ENCODE measurements at places on chromosomes 1 and 21.

- no peak for DNase-seq
Measured at GRCh38 chr1:230232371-230232771, 165.3 kb downstream of the GALNT2 start.

GRCh38 chr1:15610167-15610566 is 7.1 kb upstream of the DDI2 start:
- DNase-seq = no peak

DNA sequence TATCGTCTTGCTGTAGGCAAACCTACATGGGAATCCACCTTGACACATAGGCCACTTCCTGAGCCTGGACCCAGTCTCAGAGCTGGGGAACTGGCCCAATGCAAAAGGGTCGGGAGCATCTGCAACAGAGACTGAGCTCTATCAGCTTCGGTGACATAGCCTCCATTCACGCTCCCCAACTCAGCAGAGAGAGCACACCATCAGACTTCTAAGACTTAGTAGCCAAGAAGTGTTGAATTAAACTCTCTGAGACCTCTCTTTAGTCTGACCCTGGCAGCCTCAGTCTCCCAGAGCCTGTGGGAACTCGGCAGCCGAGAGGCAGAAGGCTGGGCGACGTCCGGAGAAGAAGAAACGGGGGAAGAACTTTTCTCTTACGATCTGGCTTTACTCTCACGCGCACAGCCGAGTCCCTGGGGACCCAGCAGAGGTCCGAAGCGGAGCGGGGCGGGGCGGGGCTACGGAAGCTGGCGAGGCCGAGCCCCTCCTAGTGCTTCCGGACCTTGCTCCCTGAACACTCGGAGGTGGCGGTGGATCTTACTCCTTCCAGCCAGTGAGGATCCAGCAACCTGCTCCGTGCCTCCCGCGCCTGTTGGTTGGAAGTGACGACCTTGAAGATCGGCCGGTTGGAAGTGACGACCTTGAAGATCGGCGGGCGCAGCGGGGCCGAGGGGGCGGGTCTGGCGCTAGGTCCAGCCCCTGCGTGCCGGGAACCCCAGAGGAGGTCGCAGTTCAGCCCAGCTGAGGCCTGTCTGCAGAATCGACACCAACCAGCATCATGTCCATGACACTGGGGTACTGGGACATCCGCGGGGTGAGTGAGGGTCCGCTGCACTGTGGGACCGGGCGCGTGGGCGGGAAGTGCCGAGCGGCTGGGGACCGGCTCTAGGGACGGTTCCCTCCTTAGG is at the start of gene GSTM4:
Gene GSTM4, plus strand, starts transcription at position 485 of the 905 bp plus-strand sequence. Its CDS starts 291 bp downstream, at position 776.
- no peak for DNase-seq

- no peak for DNase-seq
Measured at GRCh38 chr1:68049941-68050878, at the start of gene DIRAS3. DIRAS3 (minus strand) TSS chr1:68050627; CDS start chr1:68047297, 3,330 bp downstream.

GRCh38 chr1:203305809-203306088 is 430 bp downstream of the BTG2 start:
- no peak for DNase-seq

GRCh38 chr1:166133857-166134256 is 32.9 kb downstream of the FAM78B start:
- no peak for DNase-seq

GRCh38 chr1:239455743-239456142 is 69.4 kb downstream of the CHRM3 start:
- DNase-seq = no peak

DNA sequence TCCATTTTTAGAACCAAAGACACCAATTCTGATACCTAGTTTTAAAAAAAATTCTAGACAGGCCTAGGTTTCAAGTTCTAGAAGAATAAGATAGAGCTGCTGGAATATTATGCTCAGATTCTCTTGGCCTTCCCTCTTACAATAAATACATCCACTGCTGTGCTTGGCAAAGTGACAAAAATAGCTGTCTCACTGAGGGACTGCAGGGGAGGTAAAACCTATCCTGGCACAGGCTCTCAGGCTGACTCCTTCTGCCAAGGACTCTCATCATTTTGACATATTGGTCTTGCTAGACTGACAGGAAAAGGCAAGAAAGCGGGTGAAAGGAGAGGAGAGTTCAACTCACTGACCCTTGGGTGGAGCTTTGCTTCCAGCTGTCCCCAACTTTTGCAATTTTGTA is 197.0 kb upstream of the LHX8 start:
- peak; percentile 4 for DNase-seq

GRCh38 chr1:61498342-61498741 is 226.6 kb downstream of the TM2D1 start:
- DNase-seq = no peak

DNA sequence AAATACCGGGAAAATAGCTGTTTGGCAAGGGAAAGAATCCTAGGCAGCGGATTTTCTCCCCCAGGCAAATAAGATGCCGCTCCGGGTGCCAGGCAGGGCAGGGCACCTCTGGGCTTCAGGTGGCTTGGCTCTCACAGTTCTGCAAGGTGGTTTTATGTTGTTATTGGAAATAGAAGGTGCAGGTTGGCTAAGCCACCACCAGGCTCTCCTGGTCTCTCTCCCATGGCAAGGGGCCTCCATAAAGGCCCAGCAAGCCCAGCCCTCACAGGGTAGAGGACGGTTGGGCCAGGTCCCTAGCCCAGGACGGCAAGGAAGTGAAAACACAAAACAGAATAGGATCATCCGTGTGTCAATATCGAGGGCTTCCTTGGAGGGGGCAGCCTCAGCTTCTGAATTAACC is 37.6 kb upstream of the GPR153 start:
- DNase-seq = no peak

DNA sequence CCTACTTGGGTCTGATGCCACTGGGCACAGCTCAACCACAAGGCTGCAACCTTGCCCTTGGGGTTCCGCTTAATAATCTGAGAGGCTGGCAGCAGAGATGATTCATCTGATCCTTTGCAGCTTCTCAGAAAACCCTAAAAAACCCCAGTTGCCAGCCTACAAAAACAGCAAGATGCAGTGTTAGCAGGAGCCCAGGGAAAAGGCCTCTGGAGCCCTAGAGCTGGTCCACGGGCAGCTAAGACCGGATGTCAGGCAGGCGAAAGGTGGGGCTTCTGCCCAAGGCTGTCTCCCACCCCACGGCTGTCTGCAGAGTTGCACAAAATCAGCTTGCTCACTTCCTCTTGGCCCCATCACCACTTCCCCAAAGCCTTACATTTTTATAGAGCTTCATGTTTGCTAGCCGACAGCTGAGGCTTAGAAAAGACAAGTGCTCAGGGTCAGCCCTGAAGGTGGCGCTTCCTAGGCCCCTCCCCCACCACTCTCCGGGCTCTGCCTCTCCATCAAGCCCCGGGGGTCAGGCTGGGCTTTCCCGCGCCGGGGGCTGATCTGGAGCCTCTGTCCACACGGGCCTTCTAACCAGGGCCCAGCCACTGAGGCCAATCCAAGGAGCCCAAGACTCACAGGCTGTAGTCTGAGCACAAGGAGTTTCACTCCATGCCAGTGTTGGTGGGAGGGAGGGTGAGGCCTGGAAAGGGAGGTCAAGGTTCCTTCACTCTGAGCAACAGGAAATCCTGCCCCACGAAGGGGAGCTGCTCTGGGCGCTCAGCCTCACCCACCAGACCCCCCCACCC is 4.2 kb upstream of the ADORA3 start:
- no peak for DNase-seq

GRCh38 chr1:198647055-198647454 is 8.2 kb downstream of the PTPRC start:
- DNase-seq = no peak

DNA sequence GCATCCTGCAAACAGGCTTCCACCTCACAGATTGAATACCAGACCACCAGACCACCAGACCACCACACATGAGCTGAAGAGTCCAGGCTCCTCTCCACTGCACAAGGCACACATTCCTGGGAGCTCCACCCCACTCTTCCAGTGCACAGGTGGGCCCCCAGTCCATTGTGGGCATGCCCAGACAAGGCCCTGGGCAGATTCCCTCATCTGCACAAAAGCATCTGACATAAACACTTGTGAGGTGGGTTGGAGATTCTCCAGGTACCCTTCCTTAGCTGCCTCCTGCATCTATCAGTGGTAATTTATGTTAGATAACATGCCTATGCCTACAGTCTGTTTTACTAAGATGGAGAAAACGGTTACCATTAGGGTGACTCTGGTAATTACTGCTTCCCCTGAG is 11.6 kb upstream of the CTBS start:
- DNase-seq = no peak

- DNase-seq = no peak
Measured at GRCh38 chr1:156439036-156439776, 61.4 kb downstream of the MEF2D start.

- no peak for DNase-seq
Measured at GRCh38 chr1:38394303-38394702, 347.7 kb upstream of the POU3F1 start.

GRCh38 chr1:29586991-29587745 is 350.8 kb downstream of the PTPRU start:
- no peak for DNase-seq

- no peak for DNase-seq
Measured at GRCh38 chr21:39181205-39181818, 1.9 kb downstream of the PSMG1 start.

- DNase-seq = no peak
Measured at GRCh38 chr1:228969953-228970800, 234.9 kb downstream of the RHOU start.

- DNase-seq = peak; percentile 42
Measured at GRCh38 chr1:68301471-68302001, 69.2 kb upstream of the WLS start.

DNA sequence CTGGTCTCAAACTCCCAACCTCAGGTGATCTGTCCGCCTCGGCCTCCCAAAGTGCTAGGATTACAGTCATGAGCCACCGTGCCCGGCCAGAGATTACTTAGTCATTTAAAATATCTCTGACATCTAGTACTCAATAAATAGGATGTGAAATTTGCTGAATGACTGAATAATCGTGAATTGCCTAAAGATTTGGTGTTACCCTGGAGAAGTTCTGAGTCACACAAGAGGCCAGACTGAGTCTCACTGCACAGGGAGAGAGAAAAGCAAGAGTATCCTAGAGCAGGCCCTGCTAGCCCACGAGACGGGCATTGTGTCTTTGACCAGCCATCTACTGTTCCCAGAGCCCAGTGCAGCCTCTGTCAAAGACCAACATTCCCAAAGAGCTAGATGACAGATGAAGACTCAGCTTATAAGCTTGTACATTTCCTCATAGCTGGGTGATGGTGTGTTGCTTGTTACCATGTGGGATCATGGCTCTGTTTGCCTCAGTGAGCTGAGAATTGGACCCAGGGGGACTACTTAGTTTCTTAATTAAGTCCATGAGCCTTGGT is 5.6 kb upstream of the EIF4G3 start:
- DNase-seq = no peak
